ENCODE measurements at places on chromosomes 2 and 18.
A peak's percentile ranks its signal among the peaks of the same experiment; 100 is the strongest.

DNA sequence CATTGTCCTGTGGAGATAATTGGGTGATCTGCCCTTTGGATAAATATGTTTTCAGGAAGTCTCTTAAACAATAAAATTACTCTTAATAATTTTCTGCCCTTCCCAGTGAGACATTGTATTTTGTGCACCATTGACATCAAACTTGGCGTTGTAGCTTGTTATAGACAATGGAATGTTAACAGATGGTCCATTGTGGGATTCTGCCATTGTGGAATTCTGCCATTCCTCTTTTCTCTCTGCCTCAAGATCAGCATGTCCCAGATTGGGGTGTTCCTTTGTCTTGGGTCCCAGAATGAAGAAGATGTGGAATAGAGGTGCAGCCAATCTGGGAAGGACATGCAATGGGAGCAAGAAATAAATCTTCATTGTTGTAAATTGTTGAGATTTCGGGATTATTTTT lies 15.1 kb upstream of the LDAH start:
- no peak for DNase-seq

GRCh38 chr2:165274698-165275097 lies 35.5 kb downstream of the SCN2A start:
- DNase-seq: no peak

GRCh38 chr2:74843433-74843832 lies 9.5 kb downstream of the HK2 start:
- DNase-seq: peak; percentile 46

DNA sequence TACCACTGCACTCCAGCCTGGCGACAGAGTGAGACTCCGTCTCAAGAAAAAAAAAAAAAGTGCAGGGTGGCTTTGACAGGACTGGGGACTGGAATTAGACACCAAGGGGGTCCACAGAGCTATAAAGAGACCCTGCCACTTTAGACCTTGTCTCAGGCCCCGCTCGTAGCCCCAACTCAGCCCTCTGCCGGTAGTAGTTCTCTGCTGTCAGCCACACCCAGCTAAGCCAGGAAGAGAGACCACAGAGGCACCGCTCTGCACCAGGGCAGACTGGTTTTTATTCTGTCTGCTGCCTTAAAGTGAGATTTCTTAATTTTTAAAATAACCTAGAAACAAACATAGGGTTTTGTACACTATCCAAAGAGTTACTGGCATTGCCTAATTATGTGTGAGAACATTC lies 66.0 kb downstream of the STEAP3 start:
- no peak for DNase-seq

DNA sequence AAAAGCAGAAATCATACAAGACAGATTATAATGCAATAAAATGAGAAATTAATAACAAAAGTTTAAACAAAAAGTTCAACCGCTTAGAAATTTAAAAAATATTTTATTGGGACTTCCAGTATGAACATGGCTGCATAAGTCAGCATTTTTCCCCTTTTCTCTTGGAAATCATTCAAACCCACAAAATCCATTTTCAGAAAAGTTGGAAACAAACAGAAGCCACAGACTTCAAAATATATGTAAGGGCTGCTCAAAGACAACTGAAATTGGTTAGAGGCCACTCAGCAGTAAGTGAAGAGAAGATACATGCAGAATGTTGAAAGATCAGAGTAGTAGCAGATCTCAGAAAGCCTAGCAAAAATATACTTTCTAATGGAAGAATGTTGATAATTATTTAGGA lies 194.0 kb downstream of the DYSF start:
- DNase-seq: no peak

- DNase-seq: no peak
Measured at GRCh38 chr2:30306522-30306921, 75.2 kb downstream of the LBH start.

Data from skeletal muscle cell (primary cell).